AG20443 (cell line): ENCODE measurements at places on chromosomes 5 and 9.
A peak's percentile ranks its signal among the peaks of the same experiment; 100 is the strongest.

DNA sequence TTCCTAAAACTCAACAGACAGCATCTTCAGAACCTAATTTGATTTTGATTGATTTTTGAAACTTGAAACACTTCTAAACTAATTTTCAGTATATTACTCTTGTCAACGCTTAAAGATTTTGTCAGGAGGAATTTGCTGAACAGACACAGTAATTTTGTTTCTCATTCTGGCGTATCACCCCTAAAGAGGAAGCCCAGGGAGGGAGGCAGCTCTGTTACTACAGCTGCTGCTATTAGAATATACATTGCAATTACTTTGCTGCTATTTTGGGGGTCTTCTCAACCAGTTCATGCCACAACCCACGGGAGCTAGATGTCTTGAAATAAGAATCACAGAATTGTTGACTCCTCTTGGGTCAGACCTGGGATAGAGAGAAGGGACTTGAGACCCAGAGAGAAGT is 122.6 kb downstream of the TLR4 start:
- no peak for DNase-seq

DNA sequence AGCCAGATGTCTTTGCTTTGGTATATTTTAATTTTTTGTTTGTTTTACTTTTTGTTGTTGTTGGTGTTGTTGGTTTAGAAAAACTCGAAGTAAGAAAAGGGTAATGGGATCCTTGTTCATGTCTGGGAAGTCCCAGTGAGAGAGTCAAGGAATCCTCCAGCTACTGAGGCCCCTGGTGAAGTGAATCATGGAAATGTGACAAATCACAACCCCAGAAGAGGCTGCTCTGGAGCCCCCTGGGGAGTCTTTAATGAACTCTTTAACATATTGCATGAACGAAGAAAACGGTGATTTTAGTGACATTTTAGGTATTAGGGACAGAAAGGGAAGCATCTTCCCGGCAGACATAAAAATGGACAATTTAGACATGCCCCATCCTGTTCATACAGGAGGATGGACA is 41.3 kb downstream of the TMEM174 start:
- no peak for DNase-seq

GRCh38 chr5:142390334-142390733 is 65.5 kb upstream of the SPRY4 start:
- DNase-seq = peak; percentile 31

GRCh38 chr9:94581728-94582127 is 11.9 kb downstream of the FBP2 start:
- DNase-seq = no peak

DNA sequence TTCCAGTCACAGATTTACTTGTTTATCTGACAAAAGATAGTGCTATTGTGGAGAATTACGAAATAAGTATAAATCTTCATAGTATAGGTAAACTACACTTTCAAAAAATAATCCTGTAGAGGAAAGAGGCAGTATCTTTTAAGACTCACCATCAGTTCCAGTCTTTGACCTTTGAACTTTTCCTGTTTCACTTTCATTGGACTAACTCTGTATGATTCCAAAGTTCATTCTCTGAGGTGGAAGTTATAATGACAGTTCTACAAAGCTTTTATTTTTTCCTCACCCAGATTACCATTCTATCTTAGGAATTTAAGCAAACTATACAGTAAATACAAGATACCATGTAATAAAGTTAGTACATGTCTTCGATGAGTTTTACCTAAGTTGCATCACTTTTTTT is 901.3 kb upstream of the SEMA6A start:
- no peak for DNase-seq

DNA sequence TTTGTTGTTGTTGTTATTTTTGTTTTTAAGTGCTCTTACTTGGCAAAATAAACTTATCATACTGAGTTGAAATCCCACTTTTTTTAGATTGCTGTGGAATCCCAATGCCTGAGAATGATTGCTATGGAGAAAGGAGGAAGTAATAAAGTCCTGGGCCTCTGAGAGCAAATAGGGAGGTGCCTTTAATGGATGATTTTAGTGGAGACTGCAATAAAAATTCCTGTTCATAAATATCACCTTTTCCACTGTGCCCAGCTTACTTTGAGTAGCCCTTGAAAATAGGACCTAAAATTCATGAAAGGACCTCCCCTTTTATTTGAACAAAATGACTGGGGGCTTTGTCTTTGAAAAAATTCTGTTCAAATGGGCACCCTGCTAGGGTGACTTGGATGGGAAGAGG is 21.8 kb upstream of the ANKH start:
- no peak for DNase-seq

GRCh38 chr5:124707520-124707919 is 38.9 kb downstream of the ZNF608 start:
- DNase-seq = no peak

DNA sequence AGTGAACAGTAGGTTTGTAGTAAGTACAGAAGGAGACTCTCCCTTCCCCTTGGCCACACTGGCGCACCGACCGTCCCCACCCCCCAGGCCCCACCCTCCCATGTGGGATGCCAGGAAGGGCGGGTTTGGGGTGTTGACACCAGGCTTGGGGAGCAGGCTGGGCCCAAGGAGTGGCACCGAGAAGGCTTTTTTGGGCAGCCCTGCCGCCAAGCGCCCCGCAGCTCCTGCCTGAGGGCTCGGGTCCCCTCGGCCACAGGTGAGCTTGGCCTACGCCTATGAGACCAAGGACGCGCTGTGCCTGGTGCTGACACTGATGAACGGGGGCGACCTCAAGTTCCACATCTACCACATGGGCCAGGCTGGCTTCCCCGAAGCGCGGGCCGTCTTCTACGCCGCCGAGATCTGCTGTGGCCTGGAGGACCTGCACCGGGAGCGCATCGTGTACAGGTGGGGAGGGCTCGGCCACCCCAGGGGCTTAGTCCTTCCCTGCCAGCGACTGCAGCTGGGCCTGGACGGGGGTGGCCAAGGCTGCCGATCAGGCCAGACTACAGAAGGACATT is 7.3 kb downstream of the GRK6 start:
- no peak for DNase-seq

- DNase-seq = peak; percentile 13
These were observed 127.0 kb downstream of the NNT start for GRCh38 chr5:43729846-43730478.

- DNase-seq = no peak
These were observed 185.3 kb downstream of the TLE4 start for GRCh38 chr9:79757074-79757473.

DNA sequence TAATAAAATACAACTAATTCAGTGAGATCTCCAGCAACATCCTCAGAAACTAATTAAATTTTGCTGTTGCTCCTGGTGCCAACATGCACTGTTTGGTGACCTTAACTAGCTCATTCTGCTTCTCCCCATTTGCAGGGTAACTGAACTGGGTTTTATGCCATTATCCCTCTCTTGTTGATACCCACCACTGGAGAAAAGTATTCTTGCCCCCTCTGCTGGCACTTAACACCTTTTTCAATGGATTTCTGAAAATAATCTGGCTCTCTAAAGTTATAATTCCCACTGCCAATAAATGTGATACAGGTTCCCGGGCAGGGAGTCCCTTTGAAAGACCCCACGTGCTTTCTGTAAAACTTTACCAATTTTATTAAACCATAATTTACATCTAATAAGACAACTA is 394.3 kb downstream of the OSTF1 start:
- no peak for DNase-seq

DNA sequence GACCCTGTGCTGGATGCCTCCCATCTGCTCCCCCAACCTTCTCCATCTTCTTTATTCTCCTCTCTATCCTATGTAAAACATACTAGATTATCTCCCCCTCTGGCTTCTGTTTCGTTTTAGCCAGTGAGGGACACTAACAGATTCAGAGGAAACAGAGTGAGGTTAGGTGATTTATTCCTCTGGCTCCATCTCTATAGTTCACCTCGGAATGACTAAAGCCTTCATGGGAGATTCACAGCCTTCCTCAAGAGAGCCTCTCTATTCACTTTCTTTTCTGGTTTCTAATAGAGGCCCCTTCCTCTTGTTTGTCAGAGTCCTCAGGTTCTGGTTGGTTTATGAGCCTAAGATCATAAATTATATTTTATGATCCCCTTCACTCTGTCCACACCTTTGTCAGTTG is 633.1 kb upstream of the TYRP1 start:
- no peak for DNase-seq

- DNase-seq = no peak
These were observed 11.4 kb downstream of the ACTL7B start for GRCh38 chr9:108844391-108844790.

DNA sequence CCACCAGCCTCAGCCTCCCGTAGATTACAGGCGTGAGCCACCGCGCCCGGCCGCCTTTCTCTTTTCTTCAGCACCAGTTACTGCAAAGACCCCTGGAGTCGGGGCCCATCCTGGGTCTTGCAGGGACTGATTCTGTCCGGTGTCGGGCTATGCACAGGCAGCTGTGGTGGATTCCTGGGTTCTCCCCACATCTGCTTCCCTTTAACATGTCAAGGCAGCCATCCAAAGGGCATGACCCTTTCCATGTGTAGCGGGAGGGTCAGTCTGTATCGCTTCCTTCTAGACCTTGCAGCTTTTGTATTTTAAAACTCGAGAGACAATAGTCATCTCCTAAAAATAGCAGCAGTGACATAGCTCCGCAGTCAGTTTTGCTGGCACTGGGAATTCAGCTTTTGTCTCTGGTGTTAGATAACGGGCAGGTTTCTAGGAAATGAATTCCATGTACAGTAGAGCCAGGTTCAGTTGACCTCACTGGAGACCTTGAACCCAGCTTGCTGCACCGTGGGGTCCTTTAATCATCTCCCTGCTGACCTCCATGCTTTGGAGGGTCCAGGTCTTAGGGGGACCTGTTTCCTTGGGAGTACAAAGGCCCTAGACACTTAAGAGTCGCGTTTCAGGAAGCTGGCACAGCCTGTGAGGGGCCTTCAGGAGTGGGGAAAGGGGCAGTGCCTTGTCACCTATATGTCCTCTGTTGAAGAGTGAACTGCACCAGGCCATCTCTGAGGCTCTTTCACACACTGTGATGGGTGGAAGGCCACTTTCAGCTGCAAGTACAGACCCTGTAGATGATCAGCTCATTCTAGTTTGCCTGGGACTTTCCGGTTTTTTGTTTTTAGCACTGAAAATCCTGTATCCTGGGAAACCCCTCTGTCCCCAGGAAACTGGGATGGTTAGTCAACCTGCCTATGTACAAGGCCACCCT is 13.8 kb downstream of the ANKRD33B start:
- peak; percentile 68 for DNase-seq

DNA sequence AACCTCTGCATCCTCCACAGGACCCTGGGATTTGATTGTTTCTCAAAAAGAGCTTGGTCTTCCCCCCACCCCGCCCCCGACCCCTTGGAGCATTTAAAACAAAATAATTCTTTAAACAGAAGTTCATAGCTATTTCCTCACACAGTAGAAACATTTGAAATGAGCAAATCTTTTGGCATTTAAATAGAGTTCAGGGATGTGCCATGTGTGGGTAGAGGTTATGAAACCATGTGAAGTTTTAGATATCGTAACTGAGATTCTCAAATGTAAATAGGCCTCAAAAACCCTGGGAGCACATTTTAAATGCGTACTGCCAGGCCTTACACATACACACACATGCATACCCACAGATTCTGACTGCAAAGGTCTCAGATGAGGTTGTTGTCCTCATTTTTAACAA is 66.5 kb downstream of the EPB41L4B start:
- peak; percentile 63 for DNase-seq
